ENCODE measurements at places on chromosomes 3 and 15. TPM values are rescaled to one million over a fixed set of nuclear protein-coding genes. Genes with fewer than 3 reads are reported as not detected.

Gene CYP11A1
- total RNA-seq, result 62.4 TPM

DNA sequence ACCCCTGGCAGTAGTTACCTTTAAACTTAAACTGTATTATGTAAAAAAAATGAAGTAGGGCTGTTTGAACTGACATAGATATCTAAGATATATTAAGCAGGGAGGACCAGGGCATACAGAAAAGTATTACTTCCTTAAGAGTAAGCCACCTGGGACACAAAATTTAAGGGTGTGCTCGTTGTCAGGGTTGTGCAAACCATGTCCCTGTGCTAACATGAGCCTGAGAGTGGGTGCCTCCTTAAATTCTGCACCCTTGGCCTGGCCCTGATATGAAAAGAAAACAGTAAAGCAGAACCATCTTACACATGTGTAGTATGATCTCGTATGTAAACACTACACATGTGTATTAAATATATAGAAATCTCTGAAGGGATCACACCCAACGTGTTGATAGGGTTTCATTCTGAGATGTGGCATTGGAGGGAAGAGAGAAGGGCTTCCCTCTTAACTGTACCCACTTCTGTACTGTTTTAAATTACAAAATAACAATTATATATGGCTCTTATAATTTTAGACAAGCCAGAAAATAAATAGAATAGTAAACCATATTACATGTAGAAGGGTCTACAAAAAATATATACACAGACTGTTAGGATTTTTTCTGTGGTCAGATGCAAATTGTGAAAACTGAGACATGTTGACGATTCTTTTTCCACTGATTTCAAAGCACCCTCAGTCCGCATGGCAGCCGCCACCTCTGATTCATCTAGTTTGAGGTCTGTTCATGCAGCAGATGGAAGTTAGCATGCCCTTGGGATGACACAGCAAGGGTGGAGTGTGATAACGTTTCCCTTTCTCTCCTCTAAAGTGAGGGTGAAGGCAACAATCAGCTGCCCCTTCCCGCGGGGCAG, 400.8 kb upstream of the PROK2 start:
- DNase-seq, result peak; percentile 69

- no peak for DNase-seq
These were observed 3.4 kb downstream of the PPM1M start for GRCh38 chr3:52248816-52249547.

GRCh38 chr15:35857567-35858226, 311.7 kb upstream of the DPH6 start:
- no peak for DNase-seq

- no peak for DNase-seq
These were observed 139.1 kb upstream of the MRPS22 start for GRCh38 chr3:139204728-139205127.

GRCh38 chr15:60782316-60782715, 303.4 kb upstream of the ICE2 start:
- DNase-seq, result no peak

Measured in ascending aorta (tissue), 2 donors.